ENCODE measurements at places on chromosomes 1 and 21.

- no peak for DNase-seq
Observed at GRCh38 chr1:38512789-38513188, 346.8 kb downstream of the RRAGC start.

- DNase-seq: no peak
Observed at GRCh38 chr1:231416901-231417300, 5.2 kb downstream of the EGLN1 start.

GRCh38 chr1:151976858-151977257, 16.8 kb downstream of the S100A10 start:
- no peak for DNase-seq

- no peak for DNase-seq
Observed at GRCh38 chr1:19925342-19926070, 2.1 kb upstream of the PLA2G2E start.

DNA sequence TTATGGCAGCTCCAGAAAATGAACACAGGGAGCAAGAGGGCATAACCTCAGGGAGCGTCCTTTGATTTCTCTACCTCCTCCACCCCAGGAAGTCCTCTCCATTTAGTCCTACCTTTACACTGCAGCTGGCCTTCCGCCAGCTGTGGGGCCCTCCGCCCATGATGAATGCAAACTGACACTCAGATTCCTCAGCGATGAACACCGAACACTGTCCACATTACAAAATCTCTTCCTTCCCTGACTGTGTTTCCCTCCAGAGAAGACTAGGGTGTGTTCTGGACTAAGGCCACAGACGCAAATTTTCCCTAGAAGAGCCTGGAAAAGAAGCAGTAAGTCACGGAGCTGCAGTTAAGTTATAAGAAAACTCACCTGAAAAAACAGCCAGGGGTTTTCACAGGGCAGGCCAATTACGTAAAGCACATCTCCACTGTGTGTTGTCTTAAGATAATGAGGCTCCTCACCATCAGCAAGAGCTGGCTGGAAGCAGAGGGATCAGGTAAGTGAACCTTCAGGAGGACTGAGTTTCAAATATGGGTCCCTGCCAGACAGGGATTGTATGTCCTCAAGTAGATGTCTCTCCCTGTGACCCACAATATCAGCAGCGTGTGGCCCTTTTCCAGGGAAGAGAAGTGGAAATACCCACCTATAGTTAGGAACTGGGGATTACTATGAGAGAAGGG, 46.3 kb upstream of the ATP1B1 start:
- no peak for DNase-seq

GRCh38 chr1:7703321-7704213, 67.5 kb upstream of the VAMP3 start:
- DNase-seq: no peak

DNA sequence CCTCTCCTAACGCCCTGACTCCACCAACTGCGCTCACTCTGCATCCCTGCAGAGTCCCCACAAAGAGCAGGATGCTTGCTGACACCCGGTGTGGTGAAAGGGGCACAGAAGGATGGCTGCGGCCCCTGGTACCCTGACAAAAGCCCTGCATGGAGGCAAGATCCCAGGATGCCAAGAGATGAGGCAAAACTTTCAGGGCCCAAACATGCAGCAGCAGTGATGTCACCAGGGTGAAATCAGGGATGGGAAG, 36.6 kb downstream of the SLC9A1 start:
- DNase-seq: no peak

DNA sequence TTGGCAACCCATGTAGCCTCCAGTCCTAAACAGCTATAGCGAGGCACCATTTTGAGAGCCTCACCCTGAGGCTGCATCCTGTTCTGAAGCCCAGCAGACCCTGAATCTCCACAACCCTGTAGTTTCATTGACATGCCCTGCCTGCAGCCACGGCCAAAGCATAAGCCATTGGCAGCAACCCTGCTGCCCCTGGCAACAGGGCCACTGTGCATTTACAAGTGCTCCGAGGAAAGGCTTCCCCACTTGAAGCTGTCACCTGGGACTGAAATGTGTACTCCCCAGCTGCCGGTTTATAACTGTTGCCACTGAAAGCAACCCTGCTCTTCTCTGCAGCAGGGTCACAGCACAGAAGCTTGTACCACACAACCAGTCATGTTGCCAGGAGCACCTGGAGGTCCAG, 124.2 kb upstream of the OLFM3 start:
- no peak for DNase-seq

DNA sequence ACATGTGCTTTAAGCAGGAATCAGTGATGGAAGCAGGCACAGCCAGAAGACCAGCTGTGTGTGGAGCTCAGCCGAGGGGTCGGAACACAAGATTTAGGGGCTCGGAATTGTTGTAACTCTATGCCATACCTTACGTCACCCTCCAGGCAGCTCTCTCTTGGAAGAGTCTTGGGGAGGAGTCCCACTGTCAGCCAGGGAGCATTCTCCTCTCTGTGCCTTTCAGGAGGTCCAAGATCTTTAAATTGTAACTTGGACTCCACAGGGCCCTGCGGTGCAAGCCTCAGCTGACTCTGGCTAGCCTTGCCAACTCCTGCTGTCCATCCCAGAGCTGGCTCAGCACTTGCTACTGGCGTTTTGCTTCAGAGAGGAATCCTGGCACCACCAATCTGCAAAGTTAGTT, 26.4 kb upstream of the ROR1 start:
- DNase-seq: no peak

DNA sequence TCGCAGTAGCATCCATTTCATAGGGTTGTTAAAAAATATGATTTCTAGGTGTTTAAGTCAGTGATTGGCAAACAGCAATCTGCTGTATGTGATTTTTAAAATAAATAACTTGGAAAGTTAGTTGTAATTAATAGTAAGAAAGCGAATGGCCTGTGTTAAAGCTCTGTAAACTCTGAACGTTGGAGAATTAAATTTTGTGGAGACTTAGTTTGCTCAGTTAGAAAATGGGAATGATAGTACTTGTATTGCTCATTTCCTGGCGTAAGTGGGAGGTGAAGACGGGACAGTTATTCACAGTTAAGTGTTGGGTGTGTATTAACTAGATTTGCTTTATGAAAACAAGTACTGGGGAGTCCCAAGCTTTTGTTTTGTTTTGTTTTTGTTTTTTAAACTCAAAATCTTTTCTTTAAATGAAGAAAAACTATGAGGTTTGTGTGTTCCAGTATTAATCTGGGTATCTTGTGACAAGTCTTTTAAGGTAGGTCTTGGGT, 995 bp downstream of the CACYBP start:
- no peak for DNase-seq

- DNase-seq: no peak
Observed at GRCh38 chr1:148434832-148435231, 48.3 kb downstream of the PPIAL4G start.

DNA sequence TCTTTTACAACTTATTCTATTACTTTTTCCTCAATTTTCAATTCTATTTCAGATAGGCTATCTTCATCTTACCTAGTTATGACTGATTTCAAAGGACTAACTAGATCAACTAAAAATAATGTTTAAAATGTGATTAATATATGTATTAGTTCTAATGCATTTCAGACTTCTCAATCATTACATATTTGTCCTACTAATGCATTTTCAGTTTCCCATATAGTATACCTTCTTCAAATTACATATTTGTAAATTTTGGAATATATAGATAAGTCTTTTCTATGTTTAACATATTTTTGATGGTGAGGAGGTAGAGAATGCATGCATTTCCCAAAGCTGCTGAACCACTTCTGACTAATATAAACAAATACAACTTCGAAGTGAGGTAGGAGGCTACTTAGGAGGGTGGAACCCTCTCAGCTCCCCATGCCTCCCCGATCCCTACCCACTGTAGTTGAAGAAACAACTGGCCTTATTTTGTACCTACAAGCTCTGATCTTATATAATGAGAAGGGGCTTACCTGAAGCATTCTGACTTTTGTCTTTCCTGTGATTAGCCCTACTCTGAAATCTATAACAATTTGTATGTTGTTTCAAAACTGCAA, 1.7 kb downstream of the TRMT1L start:
- DNase-seq: no peak

DNA sequence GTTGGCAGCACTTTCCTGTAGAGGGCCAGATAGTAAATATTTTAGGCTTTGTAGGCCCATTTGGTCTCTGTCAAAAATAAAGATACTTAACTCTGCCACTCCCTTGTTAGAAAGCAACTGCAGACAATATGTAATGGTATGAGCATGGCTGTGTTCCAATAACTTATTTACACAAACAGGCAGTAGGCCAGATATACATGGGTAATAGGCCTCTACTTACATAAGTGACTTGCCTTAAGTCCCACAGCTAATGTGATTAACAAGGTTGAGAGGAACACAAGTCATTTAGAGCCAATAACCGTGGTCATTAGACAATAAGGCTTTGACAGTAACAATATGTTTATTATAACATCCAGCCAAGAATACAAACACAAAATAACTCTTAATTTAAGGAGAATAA, 17.4 kb downstream of the CCT8 start:
- no peak for DNase-seq

- no peak for DNase-seq
Observed at GRCh38 chr21:45356653-45357435, 48.1 kb upstream of the COL18A1 start.

DNA sequence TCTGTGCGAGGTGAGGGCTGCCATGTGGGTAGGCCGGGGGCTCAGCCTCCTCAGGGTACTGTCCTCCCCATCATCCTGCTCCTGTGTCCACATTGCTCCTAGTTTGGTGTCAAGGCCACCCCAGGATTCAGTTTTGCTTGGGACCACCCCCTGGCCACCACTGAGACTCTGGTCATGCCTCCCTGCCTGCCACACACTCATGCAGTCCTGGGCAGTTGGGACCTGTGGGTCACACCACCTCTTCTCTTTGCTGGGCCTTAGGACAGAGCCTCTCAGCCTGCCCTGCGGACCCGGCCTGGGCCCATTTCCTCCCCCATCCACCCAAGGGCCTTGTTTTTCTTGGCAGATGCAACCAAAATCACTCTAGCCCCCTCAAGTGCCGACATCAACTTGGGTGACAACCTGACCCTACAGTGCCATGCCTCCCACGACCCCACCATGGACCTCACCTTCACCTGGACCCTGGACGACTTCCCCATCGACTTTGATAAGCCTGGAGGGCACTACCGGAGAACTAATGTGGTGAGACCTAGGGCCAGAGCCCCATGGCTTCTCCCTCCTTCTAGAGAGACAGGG, 19.4 kb downstream of the TMEM81 start:
- no peak for DNase-seq

DNA sequence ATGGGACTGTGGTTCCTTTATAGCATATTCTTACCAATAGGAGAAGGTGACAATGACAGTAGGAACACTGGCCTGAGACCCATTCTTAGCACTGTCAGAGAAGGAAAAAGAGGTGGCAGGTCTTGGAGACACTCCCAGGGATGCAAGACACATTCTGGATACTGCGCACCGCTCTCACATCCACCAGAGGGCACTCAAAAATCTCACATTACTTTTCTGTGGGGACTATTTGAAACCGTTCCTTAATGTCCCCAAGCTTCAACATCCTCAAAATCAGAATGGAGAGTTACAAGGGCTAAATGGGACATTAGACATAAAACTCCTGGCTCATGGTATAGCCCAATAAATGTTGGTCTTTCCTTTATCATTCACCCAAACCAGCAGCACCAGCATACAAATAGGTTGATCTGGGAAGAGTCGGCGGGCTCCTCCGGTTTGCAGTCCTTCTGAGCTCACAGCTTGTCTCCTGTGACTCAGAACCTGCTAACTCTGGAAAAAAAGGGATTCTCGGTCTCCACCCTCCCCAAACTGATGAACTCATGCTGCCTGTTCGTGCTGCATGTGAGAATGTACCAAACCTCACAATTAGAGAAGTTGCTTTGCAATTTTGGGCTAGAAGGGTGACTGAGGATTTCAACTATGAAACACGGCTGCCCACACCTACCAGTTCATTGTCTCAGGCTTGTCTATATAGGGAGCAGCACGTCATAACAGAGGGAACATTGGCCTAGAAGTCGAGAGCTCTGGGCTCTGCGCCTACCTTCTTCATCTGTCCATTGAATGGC, 40.2 kb downstream of the IL12RB2 start:
- DNase-seq: no peak

DNA sequence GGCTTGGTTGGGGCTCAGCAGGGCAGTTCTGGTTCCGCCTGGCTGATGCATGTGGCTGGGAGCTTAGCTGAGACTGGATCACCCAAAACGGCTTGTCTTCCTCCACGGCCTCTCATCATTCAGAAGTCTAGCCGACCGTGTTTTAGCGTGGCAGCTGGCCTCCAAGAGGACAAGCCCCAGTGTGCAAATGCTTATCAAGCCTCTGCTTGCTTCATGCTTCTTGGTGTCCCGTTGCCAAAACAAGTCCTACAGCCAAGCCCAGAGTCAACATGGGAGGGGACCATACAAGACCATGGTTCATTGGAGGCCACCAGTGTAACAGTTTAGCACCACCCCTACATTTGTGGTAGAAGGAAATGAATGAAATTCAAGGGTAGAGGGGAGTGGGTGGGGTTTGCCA, 10.5 kb upstream of the KDF1 start:
- no peak for DNase-seq

GRCh38 chr1:113326976-113327375, 63.3 kb upstream of the MAGI3 start:
- no peak for DNase-seq

- DNase-seq: no peak
Observed at GRCh38 chr21:27258742-27259448, 292.0 kb upstream of the ADAMTS5 start.

GRCh38 chr21:35528116-35529042, 479.3 kb upstream of the RUNX1 start:
- no peak for DNase-seq

DNA sequence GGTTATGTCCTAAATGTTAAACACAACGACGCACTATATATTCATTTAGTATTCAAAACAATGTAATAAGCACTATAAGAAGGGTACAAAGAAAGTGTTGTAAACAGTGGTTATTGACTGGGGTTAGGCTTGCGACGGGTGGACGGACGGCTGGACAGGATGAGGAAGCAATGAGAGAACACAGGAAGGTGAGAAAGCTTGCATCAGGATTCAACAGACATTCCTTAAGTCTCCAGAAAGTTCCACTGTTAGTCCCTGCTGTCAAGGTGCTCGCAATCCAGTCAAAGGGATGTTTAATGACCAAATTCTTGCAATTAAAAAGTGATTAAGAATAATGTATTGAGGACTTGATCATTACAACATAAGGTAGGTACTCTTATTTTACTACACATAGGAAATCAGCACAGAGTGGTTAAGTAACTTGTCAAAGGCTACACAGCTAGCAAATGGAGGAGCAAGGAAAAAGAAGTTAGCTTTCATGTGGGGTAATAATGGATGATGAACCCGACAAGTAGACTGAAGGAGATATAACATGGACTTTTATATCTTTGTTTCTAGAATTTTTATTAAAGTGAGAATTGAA, 994 bp upstream of the ACBD6 start:
- DNase-seq: no peak

- DNase-seq: no peak
Observed at GRCh38 chr1:17533201-17533600, 6.3 kb upstream of the ARHGEF10L start.

DNA sequence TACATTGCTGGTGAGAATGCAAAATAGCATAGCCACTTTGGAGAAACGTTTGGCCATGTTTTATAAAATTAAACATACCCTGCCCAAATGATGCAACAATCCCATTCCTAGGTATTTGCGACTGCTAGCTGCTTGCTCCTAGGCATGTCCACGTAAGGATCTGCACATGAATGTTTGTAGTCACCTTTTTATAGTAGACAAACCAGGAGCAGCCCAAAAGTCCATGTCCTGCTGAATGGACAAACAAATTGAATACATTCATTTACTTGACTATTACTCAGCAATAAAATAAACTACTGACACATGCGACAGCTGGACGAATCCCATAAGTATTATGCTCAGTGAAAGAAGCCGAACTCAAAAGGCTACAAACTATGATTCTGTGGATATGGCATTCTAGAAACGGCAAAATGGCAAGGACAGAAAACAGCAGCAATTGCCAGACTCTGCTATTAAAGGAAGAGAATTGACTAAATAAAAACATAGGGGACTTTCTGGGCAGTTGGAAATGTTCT, 161.9 kb upstream of the GALNT2 start:
- DNase-seq: no peak
